Activated naive CD8-positive, alpha-beta T cell treated with anti-CD3 and anti-CD28 coated beads, Interleukin-2, amount 10 ng/mL, durations not matched to agents 7 days and 5 days (primary cell): ENCODE measurements at places on chromosomes 3 and 15. TPM values are rescaled to one million over a fixed set of nuclear protein-coding genes. Genes with fewer than 3 reads are reported as not detected.

DNA sequence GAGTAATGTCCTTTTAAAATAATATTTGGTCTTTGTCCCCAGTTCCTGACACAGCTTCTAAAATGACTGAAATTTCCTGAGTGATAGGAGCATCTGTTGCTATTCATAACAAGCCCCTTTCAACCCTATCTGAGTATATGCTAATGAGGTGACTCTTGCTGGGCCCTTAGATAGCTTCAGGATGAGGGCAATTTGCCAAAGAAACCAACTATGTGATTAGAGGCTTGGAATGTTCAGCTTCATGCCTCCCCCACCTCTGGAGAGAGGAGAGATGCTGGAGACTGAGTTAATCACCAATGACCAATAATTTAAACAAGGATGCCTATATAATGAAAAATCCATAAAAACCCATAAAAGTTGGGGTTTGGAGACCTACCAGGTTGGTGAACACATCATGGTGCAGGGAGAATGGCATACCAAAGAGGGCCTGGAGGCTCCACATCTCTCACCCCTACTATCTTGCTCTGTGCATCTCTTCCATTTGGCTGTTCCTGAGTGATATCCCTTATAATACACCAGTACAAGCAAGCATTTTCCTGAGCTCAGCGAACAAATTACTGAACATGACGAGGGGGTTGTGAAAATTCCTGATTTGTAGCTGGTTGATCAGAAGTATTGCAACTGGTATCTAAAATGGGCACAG lies 189.2 kb downstream of the ECT2 start:
- no peaks in the 10 kb centered on the region for H3K27me3 ChIP-seq
- H3K36me3 ChIP-seq = no peaks in the 10 kb centered on the region
- H3K4me3 ChIP-seq = no peak overlapping the region
- no peaks in the 10 kb centered on the region for H3K4me1 ChIP-seq
- no peak overlapping the region for H3K27ac ChIP-seq

GRCh38 chr3:79973917-79974595 lies 206.3 kb upstream of the ROBO1 start:
- H3K36me3 ChIP-seq = no peaks in the 10 kb centered on the region
- H3K27ac ChIP-seq = no peak overlapping the region
- DNase-seq = no peak
- no peaks in the 10 kb centered on the region for H3K27me3 ChIP-seq

DNA sequence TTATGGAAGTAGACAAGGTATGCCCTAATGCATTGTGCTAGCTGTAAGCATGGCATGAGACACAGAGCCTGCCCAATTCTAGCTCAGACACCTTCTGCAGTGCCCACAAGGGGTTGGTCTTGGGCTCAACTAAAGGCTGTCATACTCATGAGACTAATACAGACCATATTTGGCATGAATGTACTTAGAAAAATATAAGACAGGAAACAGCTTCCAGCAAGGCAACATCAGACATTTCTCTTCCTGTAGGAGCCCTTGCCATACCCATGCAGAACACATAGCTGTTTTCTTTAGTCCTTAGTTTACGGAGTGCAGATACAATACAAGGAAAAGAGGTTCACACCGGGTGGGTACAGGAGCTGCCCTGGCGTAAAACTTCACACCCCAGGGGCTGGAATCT lies 30.5 kb upstream of the NR1I2 start:
- no peaks in the 10 kb centered on the region for H3K36me3 ChIP-seq
- no peaks in the 10 kb centered on the region for H3K4me1 ChIP-seq

IQCH gene
- 2.2 TPM for total RNA-seq

- H3K27me3 ChIP-seq = peaks cover 6% of the 10 kb centered on the region
- H3K4me1 ChIP-seq = peaks cover 65% of the 10 kb centered on the region
Observed at GRCh38 chr15:69725957-69726356, 273.3 kb downstream of the RPLP1 start.

DNA sequence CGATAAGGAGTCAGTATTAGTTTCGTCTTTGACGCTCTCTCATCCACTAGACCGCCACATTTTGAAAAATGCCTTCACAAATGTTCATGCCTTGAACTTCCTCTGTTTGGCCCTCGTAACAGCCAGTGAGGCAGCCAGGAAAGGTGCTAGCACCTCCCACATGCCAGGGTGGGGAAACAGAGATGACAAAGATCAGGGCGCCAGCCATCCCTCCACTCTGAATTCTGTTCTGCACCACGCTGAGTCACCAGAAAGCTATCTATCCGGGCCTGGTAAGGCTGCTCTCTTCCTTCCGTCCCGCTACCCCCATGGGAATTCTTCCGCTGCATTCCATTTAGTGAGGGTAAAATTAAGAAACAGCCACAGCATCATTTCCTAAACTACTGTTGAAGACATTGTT lies 31.3 kb upstream of the BCL2L10 start:
- H3K4me3 ChIP-seq = no peak overlapping the region
- H3K4me1 ChIP-seq = peaks cover 5% of the 10 kb centered on the region
- H3K27ac ChIP-seq = no peak overlapping the region
- H3K27me3 ChIP-seq = no peaks in the 10 kb centered on the region
- peaks cover 16% of the 10 kb centered on the region for H3K36me3 ChIP-seq

GP5 gene
- total RNA-seq = 2.2 TPM

- H3K27me3 ChIP-seq = peaks cover 22% of the 10 kb centered on the region
- H3K4me1 ChIP-seq = no peaks in the 10 kb centered on the region
- no peak overlapping the region for H3K27ac ChIP-seq
- no peaks in the 10 kb centered on the region for H3K36me3 ChIP-seq
- no peak overlapping the region for H3K4me3 ChIP-seq
Observed at GRCh38 chr15:32705446-32705845, 12.4 kb upstream of the GREM1 start.

DNA sequence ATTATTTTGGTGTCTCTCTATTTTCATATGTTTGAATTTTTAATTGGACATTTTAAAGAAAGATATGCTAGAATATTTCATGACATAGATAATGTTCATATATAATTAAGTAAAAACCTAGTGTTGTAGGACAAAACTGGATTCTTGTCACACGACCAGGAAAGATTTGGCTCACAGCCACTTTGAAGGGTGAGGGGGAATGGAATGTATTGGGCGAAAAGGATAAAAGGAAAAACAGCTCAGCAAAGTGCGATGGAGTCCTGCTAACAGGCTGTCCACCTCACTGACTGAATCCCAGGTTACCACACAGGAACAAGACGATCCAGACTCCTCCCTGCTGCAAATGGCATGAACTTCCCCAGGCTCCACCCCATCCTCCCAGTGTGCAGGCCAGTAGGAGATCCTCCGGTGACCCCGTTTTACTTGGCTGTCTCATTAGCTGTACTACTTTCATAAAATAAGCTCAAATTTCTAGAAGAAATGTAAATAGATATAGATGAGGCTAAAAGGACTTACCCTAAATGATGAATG lies 186.2 kb downstream of the CD47 start:
- H3K4me3 ChIP-seq = no peak overlapping the region
- H3K27ac ChIP-seq = no peak overlapping the region
- no peak for DNase-seq
- H3K27me3 ChIP-seq = peaks cover 15% of the 10 kb centered on the region

DNA sequence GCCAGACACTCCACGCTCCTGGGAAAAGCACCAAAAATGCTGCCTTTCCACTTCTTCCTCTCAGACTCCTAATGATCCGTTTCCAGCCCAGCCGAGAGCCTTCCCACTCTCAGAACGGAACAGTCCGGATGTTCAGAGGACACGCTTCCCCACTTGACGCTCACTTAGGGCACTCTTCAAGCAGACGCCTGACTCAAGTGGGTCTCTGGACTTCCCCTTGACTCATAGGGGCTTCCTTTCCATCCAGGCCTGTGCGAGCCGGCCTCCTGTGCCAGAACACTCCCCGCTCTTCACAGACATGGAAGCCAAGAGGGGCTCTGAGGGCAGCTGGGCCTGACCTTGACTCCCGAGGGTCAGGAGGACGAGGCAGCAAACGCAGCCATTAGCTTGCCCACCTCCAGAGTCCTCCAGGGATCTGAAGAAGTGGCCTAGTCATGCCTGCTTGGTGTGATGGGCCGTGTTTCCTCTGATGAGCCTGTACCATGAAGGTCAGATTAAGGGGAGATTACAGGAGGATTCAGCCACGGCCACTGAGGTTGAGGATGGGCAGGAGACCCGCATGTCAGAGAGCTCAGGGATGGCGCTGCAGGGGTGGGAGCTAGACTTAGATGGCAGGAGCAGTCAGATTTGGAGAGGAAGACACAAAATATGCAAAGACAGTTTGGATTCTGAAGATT lies 114.7 kb upstream of the TLE3 start:
- peaks cover 21% of the 10 kb centered on the region for H3K27me3 ChIP-seq
- no peak overlapping the region for H3K27ac ChIP-seq
- no peak overlapping the region for H3K4me3 ChIP-seq
- no peak for DNase-seq
- no peaks in the 10 kb centered on the region for H3K36me3 ChIP-seq

DNA sequence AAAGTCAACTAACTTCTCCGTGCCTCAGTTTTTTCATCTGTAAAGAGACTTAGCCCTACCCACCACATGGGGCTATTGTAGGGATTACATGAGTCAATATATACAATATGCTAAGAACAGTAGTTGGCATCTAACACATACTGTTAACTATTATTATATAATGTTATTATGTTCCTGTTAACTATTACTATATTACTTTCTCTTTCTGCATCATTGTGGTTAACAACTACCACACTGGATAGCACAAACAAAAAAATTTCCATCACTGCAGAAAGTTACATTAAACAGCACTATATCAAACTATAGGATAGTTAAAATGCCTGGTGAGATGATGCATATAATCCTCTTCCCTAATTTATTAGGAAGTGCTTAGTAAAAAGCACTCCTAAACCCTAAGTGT lies 23.7 kb downstream of the STAG1 start:
- no peaks in the 10 kb centered on the region for H3K27me3 ChIP-seq
- H3K4me1 ChIP-seq = peaks cover 28% of the 10 kb centered on the region
- no peak for DNase-seq

SMCO1 gene
- total RNA-seq = not detected

- DNase-seq = no peak
- peaks cover 53% of the 10 kb centered on the region for H3K27me3 ChIP-seq
Observed at GRCh38 chr3:127632035-127632820, 3.2 kb downstream of the PODXL2 start.

CACNA2D3 gene
- total RNA-seq = not detected

- H3K27ac ChIP-seq = no peak overlapping the region
- H3K27me3 ChIP-seq = peaks cover 6% of the 10 kb centered on the region
- no peak overlapping the region for H3K4me3 ChIP-seq
- H3K4me1 ChIP-seq = no peaks in the 10 kb centered on the region
Observed at GRCh38 chr15:98120561-98120960, 160.1 kb downstream of the ARRDC4 start.

GRCh38 chr3:15479400-15480224 lies 41.9 kb downstream of the COLQ start:
- H3K36me3 ChIP-seq = peaks cover 3% of the 10 kb centered on the region
- DNase-seq = no peak
- no peaks in the 10 kb centered on the region for H3K4me1 ChIP-seq

LDHAL6B gene
- not detected for total RNA-seq

CEP19 gene
- 5.7 TPM for total RNA-seq

GRCh38 chr3:101858464-101859030 lies 9.2 kb downstream of the NFKBIZ start:
- H3K27ac ChIP-seq = no peak overlapping the region
- no peak overlapping the region for H3K4me3 ChIP-seq
- no peak for DNase-seq
- H3K27me3 ChIP-seq = no peaks in the 10 kb centered on the region

DNA sequence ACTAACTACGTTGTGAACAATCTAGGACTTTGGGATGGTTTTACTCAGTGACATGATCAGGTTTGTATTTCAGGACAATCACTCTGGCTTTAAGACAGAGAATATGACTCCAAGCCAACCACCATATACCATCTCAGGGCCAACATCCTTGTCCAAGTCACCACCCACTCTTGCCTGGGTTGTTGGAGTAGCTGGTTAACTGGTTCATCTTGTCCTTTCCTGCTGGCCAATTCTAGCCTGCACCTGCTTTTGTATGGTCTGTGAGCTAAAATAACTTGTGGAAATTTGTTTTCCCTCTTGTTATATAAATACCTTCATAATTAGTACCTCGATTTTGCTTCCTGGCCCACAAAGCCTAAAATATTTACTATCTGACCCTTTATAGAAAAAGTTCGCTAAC lies 306.8 kb upstream of the STT3B start:
- peak overlapping the region; percentile 88 for H3K27ac ChIP-seq
- no peak for DNase-seq
- H3K27me3 ChIP-seq = no peaks in the 10 kb centered on the region
- H3K36me3 ChIP-seq = peaks cover 5% of the 10 kb centered on the region
- H3K4me1 ChIP-seq = peaks cover 52% of the 10 kb centered on the region

DNA sequence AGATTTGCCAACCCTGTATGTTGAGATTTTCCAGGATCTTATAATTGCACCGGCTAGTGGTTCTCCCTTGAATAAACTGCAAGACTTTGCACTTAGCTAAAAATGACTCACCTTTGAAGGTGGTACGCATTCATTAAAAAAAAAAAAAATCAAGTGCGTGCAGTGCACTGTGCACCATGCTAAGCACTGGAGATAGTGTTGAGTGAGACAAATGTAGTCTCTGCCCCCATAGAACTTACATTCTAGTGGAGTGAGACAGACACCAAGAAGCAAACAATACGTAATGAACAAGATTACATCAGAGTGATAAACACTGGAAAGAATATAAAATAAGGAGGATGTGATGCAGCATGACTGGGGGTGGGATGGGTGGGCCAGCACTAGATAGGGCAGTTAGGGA lies 69.4 kb downstream of the ITPR1 start:
- H3K27me3 ChIP-seq = no peaks in the 10 kb centered on the region
- peaks cover 17% of the 10 kb centered on the region for H3K36me3 ChIP-seq
- no peaks in the 10 kb centered on the region for H3K4me1 ChIP-seq
- H3K4me3 ChIP-seq = no peak overlapping the region
- DNase-seq = no peak
- H3K27ac ChIP-seq = no peak overlapping the region

DNA sequence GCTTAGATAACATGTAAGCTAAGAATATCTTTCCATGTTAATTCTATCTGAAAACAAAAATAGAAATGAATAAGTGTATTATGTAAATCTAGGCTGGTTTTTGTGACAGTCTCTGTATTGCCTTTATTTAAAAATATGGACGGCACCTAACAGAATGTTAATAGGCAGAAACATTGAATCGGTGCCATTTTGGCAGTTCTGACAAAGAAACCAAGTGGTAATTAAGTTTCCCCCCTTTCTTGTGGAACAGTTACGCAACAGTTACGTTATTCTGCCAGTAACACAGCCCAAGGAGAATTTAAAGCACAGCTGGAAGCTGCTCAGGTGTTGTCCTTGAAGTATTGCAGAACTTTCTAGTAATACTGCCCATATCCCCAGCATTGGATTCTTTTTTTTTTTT lies 21.5 kb downstream of the LARS2 start:
- H3K36me3 ChIP-seq = peaks cover 23% of the 10 kb centered on the region
- no peak overlapping the region for H3K4me3 ChIP-seq
- H3K27ac ChIP-seq = no peak overlapping the region
- H3K4me1 ChIP-seq = peaks cover 7% of the 10 kb centered on the region
- H3K27me3 ChIP-seq = no peaks in the 10 kb centered on the region

RAB6B gene
- total RNA-seq = 0.40 TPM

SLC15A2 gene
- 1.8 TPM for total RNA-seq

NOX5 gene
- not detected for total RNA-seq

DNA sequence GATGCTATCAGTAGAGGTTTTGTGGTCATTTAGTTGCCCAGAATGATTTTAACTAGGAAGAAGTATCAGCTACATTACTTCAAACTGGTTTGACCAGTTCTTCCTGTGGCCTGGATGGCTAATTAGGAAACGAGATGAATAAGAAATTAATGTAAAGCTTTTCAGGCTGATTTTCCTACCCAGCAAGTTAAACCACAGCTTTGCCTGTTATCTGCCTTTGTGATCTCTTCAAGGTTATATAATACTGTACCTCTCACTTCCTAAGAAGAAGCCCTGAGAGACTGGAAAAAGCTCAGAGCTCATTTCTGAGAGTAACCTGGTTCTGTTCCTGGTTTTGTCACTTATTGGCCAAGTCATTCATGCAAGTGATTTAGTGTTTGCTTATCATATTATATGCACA lies 782.2 kb upstream of the GOLIM4 start:
- no peak for DNase-seq
- no peaks in the 10 kb centered on the region for H3K4me1 ChIP-seq
- H3K27ac ChIP-seq = no peak overlapping the region
- H3K27me3 ChIP-seq = no peaks in the 10 kb centered on the region
- no peak overlapping the region for H3K4me3 ChIP-seq
